ENCODE measurements at places on chromosomes 2 and 18.
A peak's percentile ranks its signal among the peaks of the same experiment; 100 is the strongest.

DNA sequence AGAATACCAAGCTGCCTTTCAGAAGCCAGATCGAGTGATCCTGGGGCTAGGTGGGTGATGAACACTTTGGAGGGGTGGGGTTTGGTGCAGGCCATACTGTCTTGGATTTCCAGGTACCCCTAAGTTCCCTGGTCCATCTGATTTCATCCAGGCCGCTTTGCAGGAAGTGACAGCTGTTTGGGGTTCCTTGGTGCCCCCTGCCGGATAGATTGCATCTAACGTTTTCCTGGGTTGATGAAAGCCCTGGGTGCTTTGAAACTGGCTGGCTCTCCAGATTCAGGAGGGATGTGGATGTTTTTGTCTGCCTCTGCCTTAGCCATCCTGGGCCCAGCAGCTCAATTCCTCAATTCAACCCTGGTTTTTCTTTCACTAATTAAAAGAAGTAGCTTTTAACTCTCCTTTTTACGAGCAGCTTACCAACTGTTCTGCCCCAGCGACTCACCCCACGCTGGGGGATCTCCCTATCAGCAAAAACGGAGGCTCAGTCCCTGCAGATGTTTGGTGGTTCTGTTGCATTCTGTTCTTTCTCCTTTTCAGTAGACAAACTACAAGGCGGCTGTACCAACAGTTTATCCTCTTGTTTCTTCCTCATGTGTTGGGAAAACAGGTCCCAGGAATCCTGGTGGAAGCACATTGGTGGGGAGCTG lies 37.1 kb downstream of the ARHGEF4 start:
- DNase-seq, result peak; percentile 70

DNA sequence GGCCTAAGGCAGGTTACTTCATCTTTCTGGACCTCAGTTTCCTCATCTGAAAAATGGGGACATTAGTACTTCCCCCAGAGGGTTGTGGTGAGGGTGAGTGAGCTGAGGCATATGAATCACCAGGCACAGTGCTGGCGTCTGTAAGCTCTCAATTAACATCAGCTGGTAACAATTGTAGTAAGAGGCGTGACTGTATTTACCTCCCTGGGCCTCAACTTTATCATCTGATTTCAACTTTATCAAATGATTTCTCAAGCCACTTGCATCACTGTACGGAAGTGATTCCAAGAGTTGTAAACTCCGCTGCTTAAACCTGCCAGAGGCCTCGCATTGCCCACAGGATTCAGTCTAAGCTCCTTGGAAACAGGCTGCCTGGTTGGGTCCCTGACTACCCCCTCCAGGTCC lies 53.6 kb upstream of the PKDCC start:
- peak; percentile 76 for DNase-seq

DNA sequence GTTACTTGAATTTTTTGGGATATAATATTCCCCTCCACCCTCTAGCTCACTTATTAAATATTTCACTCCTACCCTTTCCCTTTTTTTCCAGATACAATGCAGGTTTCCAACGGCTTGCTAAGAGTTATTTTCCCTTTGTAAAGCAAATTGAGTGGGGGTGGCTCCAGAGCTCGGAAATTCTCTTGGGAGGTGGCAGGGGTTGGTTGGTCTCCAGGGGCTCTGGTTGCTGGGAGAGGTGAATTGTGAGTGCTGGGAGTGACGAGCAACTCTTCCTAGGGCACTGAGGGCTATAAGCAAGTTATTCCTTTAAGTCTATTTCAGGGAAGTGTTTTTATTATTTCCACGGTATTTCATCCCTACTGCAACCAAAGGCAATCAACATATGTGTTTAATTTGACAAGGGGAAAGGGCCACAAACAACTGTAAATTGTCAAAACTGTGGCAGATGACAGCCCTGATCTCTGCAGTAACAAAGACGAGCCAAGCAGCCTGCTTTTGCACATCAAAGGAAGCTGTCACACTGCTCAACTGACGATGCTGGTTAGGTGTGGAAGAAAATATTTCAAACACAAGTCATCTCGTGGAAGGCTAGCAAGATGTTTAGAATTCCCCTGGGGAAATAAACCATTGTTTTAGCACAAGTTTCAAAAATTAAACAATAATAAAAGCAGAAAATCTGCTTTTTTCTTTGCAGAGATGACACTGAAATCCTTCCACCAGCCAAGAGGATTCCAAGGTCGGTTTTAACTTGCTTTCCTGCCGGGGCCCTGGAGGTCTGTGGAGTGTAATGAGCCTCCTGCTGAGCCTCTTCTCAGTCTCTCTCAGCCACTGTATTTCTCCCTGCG lies 34.8 kb upstream of the ASXL2 start:
- DNase-seq, result peak; percentile 12

DNA sequence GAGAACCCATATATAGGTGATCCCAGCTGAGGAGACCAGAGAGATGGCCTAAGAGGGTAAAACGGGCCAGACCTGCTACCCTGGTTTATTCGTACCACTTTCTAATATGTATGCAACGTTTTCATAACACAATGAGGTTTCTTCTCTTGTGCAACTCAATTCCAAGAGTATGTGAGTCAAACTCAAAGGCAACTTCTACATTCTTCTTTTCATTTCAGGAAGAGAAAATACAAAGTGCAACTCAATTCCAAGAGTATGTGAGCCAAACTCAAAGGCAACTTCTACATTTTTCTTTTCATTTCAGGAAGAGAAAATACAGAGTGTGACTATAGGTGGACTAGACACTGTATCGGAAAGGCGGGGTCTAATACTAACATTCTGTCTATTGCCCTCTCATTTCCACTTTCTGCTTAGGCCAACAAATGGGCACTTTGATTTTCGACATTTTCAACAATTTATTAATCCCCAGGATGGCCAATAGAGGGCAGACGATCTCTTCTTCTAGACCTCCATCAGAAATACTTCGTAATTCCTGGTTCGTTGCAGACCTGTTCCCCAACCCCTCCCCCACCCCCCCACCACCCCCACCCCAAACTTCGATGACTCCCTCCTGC lies 3.7 kb upstream of the CRIM1 start:
- peak; percentile 48 for DNase-seq

DNA sequence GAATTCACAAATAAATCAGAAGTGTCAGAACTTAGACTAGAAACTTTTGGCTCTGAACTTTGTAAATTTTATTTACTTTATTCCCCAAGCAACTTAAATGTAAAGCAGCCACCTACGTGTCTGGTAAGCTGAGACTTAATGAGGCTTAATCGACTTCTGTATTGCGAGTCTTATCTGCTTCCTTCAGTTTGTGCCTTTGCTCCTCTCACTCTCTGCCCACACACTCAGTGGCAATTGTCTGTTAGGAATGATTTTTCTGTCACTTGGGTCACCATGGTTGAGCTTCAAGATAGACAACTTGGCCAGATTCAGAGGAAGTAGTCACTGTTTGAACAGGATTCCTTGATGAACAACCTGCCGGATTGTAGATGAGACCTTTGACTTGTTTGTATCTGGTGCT lies 691.4 kb upstream of the FSHR start:
- DNase-seq, result no peak

- no peak for DNase-seq
Measured at GRCh38 chr2:68041704-68042245, 21.0 kb downstream of the C1D start.

GRCh38 chr2:71665168-71666093 lies 212.1 kb downstream of the DYSF start:
- no peak for DNase-seq

- peak; percentile 30 for DNase-seq
Measured at GRCh38 chr18:11994336-11994702, 13.0 kb downstream of the IMPA2 start.

GRCh38 chr18:7381307-7381706 lies 150.4 kb downstream of the LRRC30 start:
- no peak for DNase-seq

GRCh38 chr18:48137374-48138081 lies 207.1 kb upstream of the SMAD2 start:
- no peak for DNase-seq

- no peak for DNase-seq
Measured at GRCh38 chr2:136422512-136422911, 304.6 kb upstream of the CXCR4 start.

DNA sequence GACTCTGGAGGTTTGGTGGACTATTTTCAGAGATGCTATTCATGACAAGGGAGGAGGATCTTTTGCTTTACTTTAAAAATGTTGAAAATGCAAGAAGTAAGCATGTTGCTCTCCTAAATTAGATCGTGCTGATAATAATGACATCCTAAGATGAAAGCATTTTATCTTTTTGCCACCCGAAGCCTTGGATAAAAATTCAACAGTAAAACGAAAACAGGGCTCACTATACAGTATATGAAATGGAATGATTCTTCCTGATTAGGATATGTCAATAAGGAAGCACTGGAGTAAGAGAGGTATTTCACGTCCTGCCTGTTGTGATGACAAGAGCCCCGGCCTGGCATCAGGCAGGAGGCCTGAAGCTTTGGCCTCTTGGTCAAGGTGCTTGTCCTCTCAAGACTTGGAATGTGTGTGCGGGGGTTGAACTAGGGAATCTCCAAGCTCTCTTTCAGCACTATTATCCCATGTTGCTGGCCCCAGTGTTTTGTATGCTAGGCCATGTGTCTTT lies 306.0 kb downstream of the MTX2 start:
- DNase-seq, result no peak

DNA sequence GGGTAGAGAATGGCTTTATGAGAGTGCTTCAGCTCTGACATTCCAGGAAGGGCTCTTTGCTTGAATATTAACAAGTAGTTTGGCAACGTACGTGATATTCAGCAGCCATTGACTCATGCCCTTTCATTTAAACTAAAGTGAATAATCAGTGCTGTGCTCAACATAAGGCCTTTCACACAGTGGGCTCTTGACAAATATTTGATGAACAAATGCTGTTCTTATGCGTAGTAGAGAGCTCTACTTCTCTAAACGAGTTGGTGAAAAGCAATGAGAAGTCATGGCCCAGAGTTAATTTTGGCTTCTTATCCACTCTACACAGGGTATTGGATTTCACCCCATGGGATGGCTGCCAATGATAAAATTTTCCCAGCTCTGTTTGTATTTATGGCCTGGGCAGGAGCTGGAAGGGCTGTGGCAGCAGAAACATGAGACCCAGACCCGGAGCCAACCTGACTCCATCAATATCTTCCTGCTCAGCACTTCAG lies 338.9 kb downstream of the CCDC85A start:
- peak; percentile 77 for DNase-seq

DNA sequence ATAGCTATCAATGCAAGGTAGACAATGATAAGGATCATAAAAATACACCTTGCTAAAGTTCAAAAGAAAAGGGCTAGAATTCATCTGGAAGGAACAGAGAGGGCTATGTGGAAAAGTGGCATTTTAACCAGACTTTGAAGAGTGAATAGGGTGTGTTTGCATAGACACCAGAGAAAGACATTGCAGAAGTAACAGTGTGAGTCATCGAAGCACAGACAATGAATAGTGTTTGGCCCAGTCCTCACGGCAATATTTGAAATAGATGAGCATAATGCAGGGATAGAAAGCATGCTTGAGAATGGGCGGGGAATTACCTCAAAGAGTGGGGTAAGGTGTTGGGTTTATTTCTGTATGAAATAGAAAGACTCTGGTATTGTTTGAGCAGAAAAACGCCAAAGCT lies 24.2 kb downstream of the MYT1L start:
- DNase-seq, result no peak

DNA sequence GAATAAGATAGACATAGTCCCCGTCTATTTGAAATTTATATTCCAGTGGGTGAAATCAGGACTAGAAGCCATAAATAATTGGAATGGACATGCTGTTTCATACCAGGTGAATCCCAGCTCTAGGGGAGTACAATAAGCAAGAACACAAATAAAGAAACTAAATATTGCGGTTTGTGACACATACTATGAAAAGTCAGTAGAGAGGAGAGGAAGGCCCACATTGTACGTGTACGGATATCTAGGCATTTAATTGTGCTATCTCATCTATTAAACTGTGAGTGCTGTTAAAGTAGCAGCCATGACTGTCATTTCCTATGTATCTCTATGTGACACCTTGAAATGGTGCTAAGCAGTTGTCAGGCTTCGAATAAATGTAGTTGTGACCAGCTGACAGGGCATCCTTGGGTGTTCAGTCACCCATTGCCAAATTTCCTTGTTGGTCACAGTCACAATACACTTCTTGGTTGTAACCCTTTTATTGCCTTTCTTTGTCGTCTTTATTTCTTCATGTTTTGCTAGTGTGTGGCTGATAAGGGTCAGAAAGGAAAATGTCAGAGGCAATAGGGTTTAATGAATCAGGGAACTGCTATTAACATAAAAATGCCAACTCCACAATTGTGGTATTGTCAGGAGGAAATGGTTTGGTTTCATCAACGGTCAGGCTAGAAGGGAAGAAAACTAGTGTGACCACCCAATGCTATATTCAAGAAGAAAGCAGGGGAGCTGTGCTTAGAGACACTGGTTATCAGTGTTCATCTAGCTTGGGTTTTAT lies 31.5 kb downstream of the CPO start:
- no peak for DNase-seq

DNA sequence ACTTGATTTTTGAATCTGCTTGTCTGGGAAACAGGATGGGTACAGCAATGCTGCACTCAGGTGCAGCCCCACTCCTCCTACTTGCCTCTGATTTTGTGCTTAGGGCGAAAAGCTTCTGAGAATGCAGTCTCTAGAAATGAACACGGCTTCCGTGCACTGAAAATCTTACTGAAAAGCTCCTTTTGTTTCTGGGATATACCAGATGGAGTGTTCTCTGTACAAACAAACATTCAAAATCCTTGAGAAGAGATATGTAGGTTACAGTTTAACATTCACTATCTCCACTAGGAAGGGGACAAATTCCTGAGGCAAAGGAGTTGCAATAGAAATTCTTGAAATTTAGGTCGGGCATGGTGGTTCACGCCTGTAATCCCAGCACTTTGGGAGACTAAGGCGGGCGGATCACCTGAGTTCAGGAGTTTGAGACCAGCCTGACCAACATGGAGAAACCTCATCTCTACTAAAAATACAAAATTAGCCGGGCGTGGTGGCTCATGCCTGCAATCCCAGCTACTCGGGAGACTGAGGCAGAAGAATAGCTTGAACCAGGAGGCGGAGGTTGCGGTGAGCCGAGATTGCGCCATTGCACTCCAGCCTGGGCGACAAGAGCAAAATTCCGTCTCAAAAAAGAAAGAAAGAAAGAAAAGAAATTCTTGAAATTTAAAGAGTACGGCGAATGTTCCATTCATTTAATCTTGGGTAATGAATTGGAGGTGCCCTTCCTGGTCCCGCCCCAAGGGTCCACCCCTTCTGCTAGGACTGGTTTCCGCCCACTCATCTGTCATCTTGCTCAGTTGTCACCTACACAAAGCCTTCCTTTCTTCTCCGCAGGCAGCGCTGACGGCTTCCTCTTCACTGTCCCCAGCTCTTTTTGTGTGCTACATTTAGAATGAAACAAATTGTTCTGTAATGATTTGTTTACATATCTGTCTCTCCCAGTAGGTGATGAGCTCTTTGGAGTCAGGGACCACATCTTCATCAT lies 92.4 kb downstream of the SOCS6 start:
- peak; percentile 79 for DNase-seq

- DNase-seq, result no peak
Measured at GRCh38 chr18:13831864-13832508, 8.0 kb downstream of the MC5R start.

DNA sequence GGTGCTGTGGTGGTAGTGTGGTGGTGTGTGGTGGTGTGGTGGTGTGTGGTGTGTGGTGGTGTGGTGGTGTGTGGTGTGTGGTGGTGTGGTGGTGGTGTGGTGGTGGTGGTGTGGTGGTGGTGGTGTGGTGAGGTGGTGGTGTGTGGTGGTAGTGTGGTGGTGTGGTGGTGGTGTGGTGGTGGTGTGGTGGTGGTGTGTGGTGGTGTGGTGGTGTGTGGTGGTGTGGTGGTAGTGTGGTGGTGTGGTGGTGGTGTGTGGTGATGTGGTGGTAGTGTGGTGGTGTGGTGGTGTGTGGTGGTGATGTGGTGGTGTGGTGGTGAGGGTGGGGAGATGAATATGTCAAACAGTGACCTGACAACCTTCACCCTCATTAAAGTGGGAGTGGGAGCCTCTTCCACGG lies 55.6 kb upstream of the DLGAP1 start:
- peak; percentile 0 for DNase-seq

GRCh38 chr2:128687565-128687964 lies 368.9 kb upstream of the HS6ST1 start:
- no peak for DNase-seq

Data from fibroblast of lung (primary cell).